ENCODE measurements at places on chromosomes 6 and 20.
A peak's percentile ranks its signal among the peaks of the same experiment; 100 is the strongest.

DNA sequence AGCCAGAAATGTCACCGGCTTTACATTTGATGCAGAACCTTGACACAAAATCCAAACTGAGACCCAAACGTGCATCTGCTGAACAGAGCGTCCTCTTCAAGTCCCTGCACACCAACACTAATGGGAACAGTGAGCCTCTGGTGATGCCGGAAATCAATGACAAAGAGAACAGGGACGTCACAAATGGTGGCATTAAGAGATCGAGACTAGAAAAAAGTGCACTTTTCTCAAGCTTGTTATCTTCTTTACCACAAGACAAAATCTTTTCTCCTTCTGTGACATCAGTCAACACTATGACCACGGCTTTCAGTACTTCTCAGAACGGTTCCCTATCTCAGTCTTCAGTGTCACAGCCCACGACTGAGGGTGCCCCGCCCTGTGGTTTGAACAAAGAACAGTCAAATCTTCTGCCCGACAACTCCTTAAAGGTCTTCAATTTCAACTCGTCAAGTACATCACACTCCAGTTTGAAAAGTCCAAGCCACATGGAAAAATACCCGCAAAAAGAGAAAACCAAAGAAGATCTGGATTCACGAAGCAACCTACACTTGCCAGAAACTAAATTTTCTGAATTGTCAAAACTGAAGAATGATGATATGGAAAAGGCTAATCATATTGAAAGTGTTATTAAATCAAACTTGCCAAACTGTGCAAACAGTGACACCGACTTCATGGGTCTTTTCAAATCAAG, 108.4 kb downstream of the RTN4IP1 start:
- DNase-seq = peak; percentile 60

DNA sequence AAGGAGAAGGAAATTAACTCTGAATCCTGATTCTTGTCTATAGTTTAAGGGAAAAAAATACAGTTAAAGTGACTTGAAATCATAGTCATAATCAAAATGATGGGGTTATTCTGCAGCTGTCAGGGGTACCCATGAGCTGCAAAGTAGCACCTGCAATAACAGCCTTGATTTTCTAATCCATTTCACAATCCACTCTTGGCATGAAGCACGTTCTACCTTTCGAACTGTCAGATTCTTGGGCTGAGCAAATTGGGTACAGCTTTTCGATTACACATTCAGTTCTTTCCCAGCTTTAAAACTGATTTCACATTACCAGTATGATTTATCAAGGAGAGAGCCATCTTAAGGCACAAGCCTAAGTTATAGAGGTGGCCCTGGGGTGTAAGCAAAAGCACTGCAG, 118.5 kb upstream of the DTNBP1 start:
- no peak for DNase-seq

DNA sequence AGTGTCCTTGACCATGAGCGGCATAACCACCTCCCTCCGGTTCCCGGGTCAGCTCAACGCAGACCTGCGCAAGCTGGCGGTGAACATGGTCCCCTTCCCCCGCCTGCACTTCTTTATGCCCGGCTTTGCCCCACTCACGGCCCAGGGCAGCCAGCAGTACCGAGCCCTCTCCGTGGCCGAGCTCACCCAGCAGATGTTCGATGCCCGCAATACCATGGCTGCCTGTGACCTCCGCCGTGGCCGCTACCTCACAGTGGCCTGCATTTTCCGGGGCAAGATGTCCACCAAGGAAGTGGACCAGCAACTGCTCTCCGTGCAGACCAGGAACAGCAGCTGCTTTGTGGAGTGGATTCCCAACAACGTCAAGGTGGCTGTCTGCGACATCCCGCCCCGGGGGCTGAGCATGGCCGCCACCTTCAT, 4.9 kb downstream of the TUBB1 start:
- no peak for DNase-seq

DNA sequence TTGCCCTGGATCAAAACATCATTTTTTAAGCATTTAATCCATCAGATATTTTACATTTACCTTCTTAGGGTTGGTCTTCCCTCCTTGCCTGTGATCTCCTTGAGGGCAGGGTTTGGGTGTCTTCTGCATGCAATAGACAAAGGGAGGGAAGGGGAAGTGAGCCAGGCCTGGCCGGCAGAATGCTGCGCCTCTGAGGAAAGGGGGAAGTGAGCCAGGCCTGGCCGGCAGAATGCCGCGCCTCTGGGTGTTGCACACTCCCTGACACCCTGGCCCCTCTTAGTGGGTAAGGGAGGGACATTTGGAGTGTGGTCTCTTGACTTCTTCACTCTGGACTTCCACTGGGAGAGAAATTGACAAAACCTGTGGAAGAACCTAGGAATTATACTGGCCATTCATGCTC, 12.4 kb downstream of the PSMF1 start:
- DNase-seq = no peak

DNA sequence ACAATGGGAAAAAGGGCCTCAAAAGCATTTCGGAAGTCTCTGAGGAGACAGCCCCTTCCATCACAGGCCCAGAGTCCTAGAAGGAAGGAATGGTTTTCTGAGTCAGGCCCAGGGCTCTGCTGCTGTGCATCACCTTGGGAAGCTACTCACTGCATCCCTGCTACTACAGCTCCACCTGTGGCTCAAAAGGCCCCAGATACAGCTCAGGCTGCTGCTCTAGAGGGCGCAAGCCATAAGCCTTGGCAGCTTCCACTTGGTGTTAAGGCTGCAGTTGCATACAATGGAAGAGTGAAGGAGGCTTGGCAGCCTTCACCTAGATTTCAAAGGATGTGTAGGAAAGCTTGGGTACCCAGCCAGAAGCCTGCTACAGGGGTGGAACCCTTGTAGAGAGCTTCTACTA, 54.8 kb downstream of the MEI4 start:
- no peak for DNase-seq

GRCh38 chr6:126077810-126078776, 91.8 kb downstream of the TRMT11 start:
- DNase-seq = no peak

DNA sequence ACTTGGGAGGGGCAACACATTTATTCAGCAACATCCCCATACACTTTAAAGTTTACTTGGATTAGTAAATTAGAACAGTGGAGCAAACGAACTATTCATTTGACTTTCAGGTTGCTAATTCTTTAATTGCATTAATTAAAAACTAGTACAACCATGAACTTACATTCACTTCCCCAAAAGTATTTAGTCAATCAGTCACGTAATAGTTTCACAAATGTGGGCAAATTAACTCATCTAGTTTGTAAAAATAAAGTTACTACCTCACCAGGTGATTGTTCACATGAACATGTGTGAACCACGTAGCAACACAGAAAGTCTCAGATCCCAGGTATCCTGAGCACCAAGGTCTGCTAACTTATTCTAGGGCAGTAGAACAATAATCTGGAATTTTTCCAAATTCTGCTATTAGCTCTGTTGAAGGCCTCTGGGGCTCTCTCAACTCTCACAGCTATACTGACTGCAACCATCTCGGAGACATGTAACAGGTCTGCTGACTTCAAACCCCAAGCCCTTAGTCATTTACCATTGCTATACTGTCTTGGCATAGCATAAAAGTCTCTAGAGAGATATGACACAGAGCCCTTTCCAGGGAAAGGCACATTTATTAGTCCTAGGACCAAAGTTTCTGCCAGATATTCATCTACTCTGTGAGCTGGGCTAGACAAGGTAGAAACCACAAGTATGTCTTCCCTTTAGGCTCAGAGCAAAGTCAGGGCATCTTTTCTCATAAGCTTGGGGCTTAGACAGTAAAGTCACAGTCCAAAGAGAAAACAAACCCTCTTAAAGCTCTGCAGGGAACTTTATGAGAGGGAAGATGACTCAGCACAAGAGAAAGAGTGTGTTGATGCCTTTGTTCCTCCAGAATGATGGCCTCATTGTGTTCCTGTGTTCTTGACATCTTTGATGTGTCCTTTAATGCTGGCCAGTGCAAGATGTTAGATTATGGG, 50.9 kb upstream of the CCDC28A start:
- DNase-seq = no peak

DNA sequence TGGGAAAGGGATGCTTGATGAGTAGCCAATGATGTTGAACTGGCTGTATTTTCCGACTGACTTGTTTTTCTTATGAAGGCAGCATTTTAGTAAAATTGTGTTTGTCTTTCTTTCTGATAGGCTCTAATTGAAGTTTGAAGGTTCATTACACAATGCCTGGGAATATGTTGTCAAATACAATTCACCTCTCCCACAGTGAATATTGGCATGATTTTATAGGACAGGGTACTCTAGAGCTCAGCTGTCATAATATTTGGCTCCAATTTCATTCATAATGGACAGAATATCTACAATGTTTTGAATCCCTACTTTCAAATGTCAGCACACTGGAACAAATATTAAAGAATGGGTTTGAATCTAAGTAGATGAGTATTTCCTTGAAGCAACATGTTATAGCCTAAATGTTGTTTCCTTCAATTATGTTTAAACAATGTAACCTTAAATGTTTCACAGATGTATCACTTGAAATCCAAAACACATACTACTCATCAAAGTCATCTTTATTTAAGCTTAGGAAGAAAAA, 81.4 kb downstream of the LAMA2 start:
- DNase-seq = no peak

GRCh38 chr6:111464184-111464583, 18.8 kb downstream of the REV3L start:
- no peak for DNase-seq

DNA sequence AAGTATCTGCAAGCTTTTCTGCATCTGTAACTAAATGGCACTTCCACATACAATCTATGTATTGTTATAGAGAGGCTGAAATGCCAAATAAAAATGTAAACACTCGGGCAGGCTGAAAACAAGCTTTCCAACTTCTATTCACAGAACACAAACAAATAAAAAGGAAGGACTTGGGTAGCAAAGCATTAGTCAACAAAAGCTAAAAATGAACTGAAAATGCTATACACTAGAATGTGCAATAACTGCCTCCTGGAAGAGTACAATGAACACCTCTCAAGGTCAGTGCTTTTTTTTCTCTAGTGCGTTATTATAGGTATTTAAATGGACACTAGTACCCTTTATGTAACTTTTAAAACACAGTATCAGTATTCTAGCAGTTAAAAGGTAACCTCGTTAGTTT, 31.4 kb downstream of the STK38 start:
- no peak for DNase-seq

DNA sequence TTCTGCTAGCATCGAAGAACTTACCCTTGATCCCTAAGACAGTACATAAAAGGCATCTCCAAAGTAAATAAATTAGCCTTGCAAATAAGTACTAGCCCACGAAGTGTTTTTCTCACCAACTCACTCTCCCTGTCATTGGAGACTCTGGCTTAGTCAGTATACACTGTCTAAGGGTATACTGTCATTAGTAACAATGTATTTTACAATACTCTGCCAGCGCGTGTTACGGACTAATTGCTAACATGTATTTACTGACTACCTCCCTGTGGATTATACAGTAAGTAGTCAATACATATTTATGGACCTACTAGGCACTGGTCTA, 72.1 kb downstream of the NFATC2 start:
- DNase-seq = no peak

DNA sequence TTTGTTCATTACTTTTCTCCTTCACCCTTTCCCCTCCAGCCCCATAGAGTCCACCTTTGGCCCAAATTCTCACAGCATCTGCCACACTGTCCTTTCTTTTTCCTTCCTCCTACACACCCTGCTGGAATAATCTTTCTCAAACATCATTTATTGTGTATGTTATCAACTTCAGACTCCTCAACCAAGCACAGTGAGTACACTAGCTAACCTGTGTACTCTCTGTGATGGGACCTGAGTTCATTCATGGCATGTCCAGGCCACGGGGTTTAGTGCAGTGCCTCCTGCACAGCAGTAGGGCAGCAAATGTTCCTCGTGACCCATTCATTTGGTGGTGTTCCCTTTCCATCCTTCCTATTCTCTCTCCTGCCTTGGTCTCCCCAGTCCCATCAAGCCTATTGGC, 7.1 kb upstream of the ARMC12 start:
- DNase-seq = no peak

DNA sequence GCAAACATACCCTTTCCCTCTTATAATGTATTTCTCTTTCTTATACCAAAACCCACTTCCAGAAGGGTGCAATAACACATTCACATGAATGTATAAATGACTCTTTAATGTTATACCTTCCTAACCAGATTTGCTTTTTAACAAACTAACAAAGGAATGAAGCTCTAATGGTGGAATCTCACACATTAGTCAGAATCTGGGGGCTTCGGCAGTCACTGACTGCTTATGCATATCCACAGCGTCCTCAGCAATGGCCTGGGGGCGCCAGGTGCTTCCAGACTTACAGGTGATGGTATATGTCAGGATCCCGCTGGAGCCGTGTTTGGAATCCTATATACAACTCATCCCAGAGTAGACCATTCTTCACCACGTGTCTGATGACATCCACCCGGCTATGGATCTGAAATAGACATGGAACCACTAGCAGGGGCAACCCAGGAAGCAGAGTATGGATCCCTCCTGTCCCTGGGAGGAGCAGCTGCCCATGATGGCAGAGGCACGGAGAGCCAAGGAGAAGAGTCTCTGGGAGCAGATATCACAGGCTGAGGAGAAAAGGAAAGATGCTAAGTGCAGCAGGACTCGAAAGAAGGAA, 150.8 kb upstream of the RIPOR2 start:
- DNase-seq = no peak

GRCh38 chr20:354298-354977, 7.5 kb downstream of the NRSN2 start:
- peak; percentile 44 for DNase-seq

- DNase-seq = no peak
Observed at GRCh38 chr6:67898875-67899274, 736.2 kb upstream of the ADGRB3 start.

DNA sequence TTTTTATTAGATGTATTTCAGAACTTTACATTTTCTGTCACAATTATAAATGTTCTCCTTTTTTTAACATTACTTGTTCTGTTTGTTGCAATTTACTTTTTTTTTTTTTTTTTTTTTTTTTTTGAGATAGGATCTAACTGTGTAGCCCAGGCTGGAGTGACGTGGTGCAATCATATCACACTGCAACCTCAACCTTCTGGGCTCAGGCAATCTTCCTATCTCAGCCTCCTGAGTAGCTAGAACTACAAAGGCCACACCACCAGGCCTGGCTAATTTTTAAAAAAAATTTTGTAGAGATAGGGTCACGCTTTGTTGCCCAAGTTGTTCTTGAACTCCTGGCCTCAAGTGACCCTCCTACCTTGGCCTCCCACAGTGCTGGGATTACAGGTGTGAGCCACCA, 15.1 kb upstream of the MBOAT1 start:
- DNase-seq = no peak

GRCh38 chr20:47724396-47724795, 60.9 kb downstream of the SULF2 start:
- no peak for DNase-seq

Data from stimulated activated CD8-positive, alpha-beta memory T cell treated with anti-CD3 and anti-CD28 coated beads, Interleukin-4, amount 100 ng/mL, for 1 hour (primary cell).